A549 treated with GW870086 at 1 μM for 4 hours (cell line): ENCODE measurements at places on chromosomes 6 and 20. TPM values are rescaled to one million over a fixed set of nuclear protein-coding genes. Genes with fewer than 3 reads are reported as not detected.

Gene FNDC1
- total RNA-seq, result 0.05 to 0.14 TPM (median 0.06 TPM) in 5 replicates

Gene RHAG
- 0.06 to 0.15 TPM (median 0.09 TPM) in 3 of 5 replicates, not detected in the others for total RNA-seq

Gene THBD
- 47.1 to 57.7 TPM (median 50.6 TPM) in 5 replicates for total RNA-seq

Gene PNPLA1
- total RNA-seq, result not detected in 5 replicates

Gene VGLL2
- not detected in 5 replicates for total RNA-seq

Gene SRMS
- 0.10 to 0.15 TPM in 2 of 5 replicates, not detected in the others for total RNA-seq

Gene SLCO4A1
- 6.8 to 11.9 TPM (median 11.1 TPM) in 5 replicates for total RNA-seq

Gene OPRM1
- total RNA-seq, result not detected in 5 replicates

Gene DACT2
- 0.08 to 0.17 TPM (median 0.15 TPM) in 4 of 5 replicates, not detected in the other for total RNA-seq

Gene SLC22A2
- 0.14 TPM in 1 of 5 replicates, not detected in the others for total RNA-seq
